NCI-H187 treated with DMSO at 0.1 percent for 48 hours (cell line): ENCODE measurements at places on chromosomes 7 and 10.
A peak's percentile ranks its signal among the peaks of the same experiment; 100 is the strongest.

DNA sequence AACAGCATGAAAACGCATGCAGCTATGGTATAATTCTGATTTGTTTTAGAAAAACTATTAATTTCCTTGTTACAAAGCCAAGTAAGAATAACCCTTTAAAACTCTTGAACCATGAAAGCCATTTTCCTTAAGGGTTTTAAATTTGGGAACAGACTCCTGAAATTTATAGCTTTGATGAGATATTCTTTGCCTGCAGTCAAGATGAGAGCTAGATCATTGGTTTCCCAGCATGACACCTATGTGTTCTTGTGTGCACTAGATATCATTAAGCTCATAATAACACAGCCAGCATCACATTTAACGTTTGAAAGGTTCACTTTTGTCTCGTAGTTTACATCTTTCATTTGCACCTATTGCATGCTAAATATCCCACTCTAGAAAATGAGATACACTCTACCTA lies 202.2 kb downstream of the PHF14 start:
- peak; percentile 23 for DNase-seq

- no peak for DNase-seq
Observed at GRCh38 chr10:74871595-74872382, 45.4 kb downstream of the KAT6B start.

DNA sequence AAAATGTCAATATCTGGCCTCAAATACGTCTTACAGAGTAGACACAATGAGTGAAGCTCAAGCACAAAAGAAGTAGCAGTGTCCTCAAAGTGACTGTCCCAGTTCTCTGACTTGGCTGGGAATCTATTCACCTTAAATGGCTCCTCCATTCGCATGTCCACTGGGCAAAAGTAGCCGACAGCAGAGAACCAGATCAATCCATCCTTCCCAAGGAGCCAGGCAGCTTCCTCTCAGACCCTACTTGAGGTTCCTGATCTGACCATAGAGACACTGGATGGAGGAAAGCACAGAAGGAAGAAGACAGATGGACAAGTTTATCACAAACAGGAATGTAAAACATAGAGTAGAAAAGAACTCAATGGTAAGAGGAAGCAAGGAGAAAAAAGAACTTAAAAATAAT lies 53.5 kb downstream of the CDK6 start:
- no peak for DNase-seq

DNA sequence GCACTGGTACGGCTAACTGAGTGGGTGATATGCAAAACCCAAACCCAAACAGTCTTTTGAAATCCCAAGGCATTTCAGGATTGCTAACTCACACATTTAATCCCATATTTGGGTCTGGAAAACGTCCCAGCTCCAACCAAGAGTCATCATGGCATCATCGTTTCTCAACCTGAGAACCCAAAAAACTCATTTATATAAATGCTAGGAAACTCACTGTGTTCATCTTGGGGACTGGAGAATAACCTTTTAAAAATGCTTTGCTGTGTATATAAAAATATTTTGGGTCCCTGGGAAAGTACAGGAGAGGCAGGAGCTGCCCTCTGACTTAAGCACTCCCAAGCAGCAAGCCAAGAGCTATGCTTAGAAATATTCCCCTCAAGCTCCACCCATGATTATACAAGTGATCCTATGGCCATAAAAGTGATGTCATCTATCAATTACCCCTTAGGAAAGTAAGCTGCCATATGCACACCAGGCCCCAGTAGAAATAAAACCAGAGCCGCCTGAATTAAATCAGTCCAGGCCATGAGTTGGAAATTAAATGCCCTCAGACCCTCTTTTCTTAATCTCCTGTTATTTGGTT lies 352.1 kb downstream of the FRMD4A start:
- no peak for DNase-seq

DNA sequence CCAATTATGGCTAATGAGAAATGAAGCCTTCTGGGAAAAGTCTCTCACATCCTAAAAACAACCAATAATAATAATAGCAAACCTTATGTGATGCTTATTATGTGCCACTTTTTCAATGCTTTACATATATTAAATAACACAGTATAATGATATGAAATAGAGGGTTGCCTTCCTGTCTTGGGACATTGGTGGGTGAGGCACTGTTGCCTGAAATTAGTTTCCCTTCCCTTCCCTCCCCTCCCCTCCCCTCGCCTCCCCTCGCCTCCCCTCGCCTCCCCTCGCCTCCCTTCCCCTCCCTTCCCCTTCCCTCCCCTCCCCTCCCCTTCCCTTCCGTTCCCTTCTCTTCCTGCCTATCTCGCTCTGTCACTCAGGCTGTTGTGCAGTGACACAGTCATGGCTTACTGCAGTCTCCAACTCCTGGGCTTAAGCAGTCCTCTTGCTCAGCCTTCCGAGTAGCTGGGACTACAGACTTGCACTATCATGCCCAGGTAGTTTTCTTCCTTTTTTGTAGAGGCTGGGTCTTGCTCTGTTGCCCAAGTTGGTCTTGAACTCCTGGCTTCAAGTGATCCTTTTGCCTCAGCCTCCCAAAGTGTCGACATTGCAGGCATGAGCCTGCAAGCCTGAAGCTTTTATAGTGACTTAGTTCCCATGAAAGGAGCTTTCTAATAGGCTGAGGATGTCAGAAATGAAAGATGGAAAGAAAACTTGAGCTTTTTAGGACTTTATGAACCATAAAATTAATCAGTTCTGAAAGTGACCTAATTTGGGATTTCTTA lies 47.9 kb downstream of the PHTF2 start:
- no peak for DNase-seq

- DNase-seq: no peak
Observed at GRCh38 chr7:117045927-117046710, 92.8 kb downstream of the ST7 start.

- no peak for DNase-seq
Observed at GRCh38 chr7:128115821-128116723, 84.8 kb upstream of the LRRC4 start.

GRCh38 chr7:129923709-129924108 lies 29.1 kb downstream of the UBE2H start:
- DNase-seq: no peak

DNA sequence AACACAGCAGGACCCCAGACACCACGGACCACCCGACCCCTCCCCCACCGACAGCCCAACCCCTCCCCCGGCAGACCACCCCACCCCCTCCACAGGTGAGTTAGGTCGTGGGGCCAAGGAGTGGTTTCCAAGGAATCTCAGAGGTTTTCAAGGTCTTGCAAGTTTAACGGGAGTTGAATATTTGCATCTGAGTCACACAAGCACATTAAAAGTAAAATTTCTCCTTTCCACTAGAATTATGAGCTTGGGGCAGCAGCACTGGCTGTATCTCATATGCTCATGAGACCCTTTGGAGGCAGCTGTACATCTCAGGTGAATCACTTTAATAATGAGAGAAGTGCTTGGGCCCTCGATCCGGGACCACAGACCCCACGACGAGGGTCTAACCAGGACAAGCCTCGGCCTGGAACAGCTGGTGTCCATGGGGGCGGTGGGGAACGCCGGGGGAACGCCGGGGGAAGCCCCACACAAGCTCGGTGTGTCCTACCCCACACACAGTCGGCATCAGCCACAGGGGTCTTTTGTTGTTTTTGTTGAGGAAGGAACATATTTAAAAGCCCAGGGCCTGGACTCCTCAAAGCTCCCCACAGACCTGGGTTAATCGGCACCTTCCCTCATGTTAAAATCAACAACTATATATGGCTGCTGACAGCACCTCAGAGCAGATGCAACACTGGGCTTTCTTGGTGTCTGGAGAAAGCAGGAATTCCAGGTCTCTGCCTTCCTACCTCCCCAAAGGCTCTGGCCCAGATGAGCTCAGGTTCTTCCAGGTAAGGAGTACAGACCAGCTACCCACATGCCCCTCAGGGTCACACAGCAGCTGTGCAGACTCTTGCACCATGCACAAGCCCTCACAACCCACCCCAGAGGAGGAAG lies 130.3 kb downstream of the DIP2C start:
- no peak for DNase-seq

GRCh38 chr7:22581099-22581498 lies 81.1 kb upstream of the STEAP1B start:
- no peak for DNase-seq

GRCh38 chr7:148116195-148116594 lies 474.4 kb upstream of the C7orf33 start:
- no peak for DNase-seq

DNA sequence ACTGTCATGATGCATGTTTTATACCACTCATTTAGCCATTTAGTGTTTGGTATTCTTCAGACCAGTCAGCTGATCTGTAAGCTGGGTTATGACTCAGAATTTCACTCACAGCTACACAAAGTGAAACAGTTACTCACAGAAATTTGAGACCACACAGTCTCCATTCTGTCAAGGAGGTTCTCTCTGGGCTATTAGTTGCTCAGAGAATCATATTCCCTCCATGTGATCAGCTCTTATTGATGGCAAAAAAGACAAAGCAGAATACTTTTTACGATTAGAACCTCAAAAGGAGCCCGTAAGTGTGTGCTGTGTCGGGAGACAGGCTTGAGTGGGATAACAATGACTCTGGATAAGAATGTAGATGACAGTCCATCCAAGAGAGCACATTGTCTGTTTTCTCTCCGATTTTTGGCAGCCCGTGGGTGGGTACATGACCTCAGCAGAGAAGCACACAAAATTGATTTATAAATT lies 277.6 kb upstream of the SORCS1 start:
- DNase-seq: no peak

- DNase-seq: no peak
Observed at GRCh38 chr10:77974396-77975074, 48.0 kb upstream of the DLG5 start.

DNA sequence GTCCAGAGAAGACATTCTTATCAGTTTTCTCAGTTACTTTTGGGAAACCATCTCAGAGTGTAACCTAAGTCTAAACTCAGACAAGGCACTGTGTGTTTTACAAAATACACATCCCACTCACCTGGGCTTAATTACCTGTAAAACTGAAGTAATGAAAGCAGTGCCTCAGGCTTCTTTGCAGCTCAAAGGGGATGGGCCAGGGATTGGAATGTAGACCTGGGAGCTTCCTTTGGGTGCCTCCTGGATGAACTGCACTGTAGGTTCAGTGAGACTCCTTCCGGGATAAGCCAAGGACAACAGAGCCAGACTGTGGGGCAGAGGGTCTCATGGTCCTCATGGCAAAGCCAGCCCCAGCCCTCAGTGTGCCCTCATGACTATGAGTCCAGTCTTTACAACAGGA lies 672.4 kb upstream of the GALNT17 start:
- no peak for DNase-seq

DNA sequence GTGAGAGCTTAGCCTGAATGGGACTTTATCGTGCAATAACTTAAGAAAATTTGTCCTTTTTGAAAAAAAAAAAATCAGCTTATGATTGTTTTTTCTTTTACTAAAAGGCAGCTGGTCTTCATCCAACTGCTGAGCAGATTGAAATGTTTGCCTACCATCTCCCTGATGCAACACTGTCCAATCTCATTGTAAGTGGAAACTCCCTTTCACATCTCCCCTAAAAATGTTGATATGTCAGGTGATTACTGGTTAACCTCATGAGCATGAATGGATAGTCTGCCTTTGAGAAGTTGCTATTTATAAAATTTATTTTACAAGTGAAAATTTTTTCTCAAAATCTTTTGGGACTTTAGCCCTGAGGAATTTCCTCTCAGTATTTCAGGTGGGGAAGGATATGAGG lies 17.8 kb upstream of the HKDC1 start:
- DNase-seq: no peak
